G401 (cell line): ENCODE measurements at places on chromosomes 13 and 19. TPM values are rescaled to one million over a fixed set of nuclear protein-coding genes. Genes with fewer than 3 reads are reported as not detected.

The MAP4K1 gene
- 0.62 TPM in 1 of 2 replicates, not detected in the other for total RNA-seq

The FEM1A gene
- total RNA-seq, result 21.5 and 26.6 TPM in 2 replicates

The KDM4B gene
- total RNA-seq, result 15.5 and 19.3 TPM in 2 replicates

The PLVAP gene
- not detected in 2 replicates for total RNA-seq

The PRR19 gene
- 1.8 and 2.1 TPM in 2 replicates for total RNA-seq

The TTYH1 gene
- 0.10 and 0.12 TPM in 2 replicates for total RNA-seq

The ZNF723 gene
- total RNA-seq, result not detected in 2 replicates

The RFPL4A gene
- 0.49 and 3.1 TPM in 2 replicates for total RNA-seq

The NCR1 gene
- not detected in 2 replicates for total RNA-seq

The TMTC4 gene
- total RNA-seq, result 28.7 and 49.1 TPM in 2 replicates

The TPTE2 gene
- not detected in 2 replicates for total RNA-seq

The FCGBP gene
- 0.55 and 0.61 TPM in 2 replicates for total RNA-seq

The COX6B2 gene
- 5.8 TPM in 2 replicates for total RNA-seq

The CCNA1 gene
- 0.25 and 1.1 TPM in 2 replicates for total RNA-seq

The CEACAM7 gene
- total RNA-seq, result not detected in 2 replicates

The SLITRK6 gene
- not detected in 2 replicates for total RNA-seq

The GIPC3 gene
- total RNA-seq, result not detected in 2 replicates

The ONECUT3 gene
- total RNA-seq, result not detected in 2 replicates

The SHFL gene
- total RNA-seq, result 9.5 and 10.8 TPM in 2 replicates

The FGF22 gene
- total RNA-seq, result not detected in 2 replicates

The ZNF132 gene
- total RNA-seq, result not detected in 2 replicates

The CLEC17A gene
- not detected in 2 replicates for total RNA-seq

The GSX1 gene
- total RNA-seq, result not detected in 2 replicates

The ZNF160 gene
- total RNA-seq, result 17.0 and 18.6 TPM in 2 replicates

The CALR3 gene
- total RNA-seq, result not detected in 2 replicates

The RFPL4AL1 gene
- 0.17 and 0.18 TPM in 2 replicates for total RNA-seq

The KIR2DL4 gene
- not detected in 2 replicates for total RNA-seq

The HPN gene
- total RNA-seq, result not detected in 2 replicates

The TEX101 gene
- total RNA-seq, result 1.7 TPM in 1 of 2 replicates, not detected in the other

The GNA15 gene
- total RNA-seq, result 2.8 and 3.7 TPM in 2 replicates

The CNN1 gene
- 28.0 and 34.3 TPM in 2 replicates for total RNA-seq

The CEACAM3 gene
- total RNA-seq, result not detected in 2 replicates

The EXOC3L2 gene
- total RNA-seq, result not detected in 2 replicates

The ACTL9 gene
- total RNA-seq, result not detected in 2 replicates

The CD70 gene
- total RNA-seq, result 131 and 143 TPM in 2 replicates

The FCER2 gene
- not detected in 2 replicates for total RNA-seq

The CEACAM20 gene
- not detected in 2 replicates for total RNA-seq

The PSG2 gene
- 6.0 and 8.0 TPM in 2 replicates for total RNA-seq

The PIK3R2 gene
- total RNA-seq, result 7.9 and 31.5 TPM in 2 replicates

The PIN1 gene
- 222 and 282 TPM in 2 replicates for total RNA-seq
